Ureter (tissue), 1 donor: ENCODE measurements at places on chromosomes 11 and 22. TPM values are rescaled to one million over a fixed set of nuclear protein-coding genes. Genes with fewer than 3 reads are reported as not detected.

DNA sequence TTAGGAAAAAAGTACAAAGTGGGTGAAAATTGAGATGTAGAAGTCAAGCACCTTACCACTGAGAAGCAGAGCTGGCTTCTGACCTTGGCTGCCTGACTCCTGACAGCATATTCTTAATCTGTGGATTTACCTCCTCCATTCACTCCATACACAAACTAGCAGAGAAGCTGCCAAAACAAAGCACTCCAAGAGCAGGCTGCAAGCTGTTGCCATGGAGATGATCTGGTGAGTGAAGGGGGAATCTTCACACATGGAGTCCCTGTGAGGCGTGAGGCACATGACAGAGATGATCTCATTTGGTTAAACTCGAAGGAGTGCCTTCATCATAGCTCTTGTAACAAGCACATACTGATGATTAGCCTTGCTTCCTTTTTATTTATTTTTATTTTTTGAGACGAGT is 16.1 kb downstream of the COMMD9 start:
- no peak for DNase-seq

DNA sequence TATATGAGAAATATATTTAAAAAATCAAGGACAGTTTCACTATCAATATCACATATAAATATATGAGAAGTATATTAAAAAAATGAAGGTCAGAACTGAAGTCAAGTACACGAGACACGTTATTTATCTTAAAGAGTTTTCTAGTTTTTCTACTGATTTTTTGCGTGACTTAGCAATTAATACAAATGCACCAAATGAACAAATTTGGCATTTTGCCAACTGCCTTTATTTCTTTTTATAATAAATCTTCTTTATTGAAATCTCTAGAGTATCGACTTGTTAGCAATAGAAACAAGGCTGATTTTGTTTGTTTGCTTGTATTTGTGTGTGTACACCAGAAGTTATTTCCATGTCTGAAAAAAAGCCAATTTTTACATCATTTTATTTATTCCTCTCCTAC is 1684.7 kb upstream of the RAG2 start:
- no peak for DNase-seq

- no peak for DNase-seq
Measured at GRCh38 chr11:12056119-12056518, 47.7 kb upstream of the DKK3 start.

- DNase-seq = no peak
Measured at GRCh38 chr22:49481659-49482399, 345.8 kb downstream of the BRD1 start.

- no peak for DNase-seq
Measured at GRCh38 chr11:43242401-43242800, 69.4 kb upstream of the API5 start.

DNA sequence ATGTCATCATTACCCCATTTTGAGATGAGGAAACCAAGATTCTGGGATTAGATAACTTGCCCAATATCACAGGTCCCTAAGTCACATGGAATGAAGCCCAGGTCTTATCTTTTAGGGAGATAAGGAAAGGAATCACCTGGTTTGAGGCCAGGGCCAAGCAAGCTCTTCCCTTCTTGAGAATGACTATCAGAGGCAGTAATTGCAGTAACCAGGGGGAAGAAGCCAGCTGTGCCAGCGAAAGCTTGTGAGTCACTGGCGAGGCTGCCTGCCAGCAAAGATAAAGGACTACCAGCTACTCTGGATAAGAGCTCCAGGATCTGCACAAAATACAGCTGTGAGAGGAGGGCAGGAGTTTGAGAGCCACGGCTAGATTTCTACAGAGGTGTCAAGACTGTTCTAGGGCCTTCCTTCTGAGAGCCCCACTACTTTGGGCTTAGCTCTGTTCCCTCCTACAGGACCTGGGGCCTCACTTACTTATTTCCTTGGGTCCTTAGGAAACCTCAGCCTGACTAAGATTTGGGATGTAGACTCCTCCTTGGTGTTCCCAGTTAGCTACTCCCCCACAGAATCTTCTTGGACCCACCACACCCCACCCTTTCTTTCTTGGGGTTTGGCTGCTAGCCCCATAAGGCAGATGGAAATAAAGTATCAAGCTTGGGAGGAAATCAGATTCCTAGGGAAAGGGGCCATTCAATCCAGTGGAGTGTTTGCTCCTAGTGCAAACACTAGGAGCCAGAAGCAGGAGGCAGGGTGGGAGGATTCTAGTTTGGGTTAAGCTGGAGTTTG is 9.7 kb upstream of the CCKBR start:
- peak; percentile 80 for DNase-seq

DNA sequence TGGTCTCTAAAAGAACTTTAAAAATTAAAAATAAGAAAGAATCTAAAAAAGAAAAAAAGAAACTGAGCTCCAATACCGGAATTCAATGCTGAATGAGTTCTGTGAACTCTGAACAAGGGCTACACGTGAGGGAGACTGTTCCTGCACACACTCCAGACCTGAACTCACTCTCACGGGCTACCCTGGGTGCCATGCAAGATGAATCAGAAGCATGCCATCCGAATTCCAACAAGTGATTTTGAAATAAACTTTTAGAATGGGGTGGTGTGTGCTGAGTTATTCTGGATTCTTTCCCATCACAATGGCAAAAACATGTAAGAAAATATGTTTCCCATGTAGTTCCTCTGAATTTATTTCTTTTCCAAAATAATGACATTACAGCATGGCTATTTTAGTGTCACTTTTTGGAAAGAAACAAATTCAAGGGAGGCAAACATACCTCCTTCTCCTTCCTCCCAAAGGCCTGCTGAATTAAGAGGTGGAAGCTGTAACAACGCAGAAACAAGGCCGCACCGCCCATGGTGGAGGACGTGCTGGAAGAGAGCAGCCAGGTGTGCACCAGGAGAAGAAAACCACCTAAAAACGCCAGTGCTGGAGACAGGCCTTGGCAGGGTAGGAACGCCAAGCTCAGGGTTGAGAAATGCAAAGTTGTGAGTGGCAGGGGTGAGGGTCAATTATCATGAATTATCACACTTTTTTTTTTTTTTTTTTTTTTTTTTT is 63.2 kb upstream of the ARFGAP3 start:
- no peak for DNase-seq

DNA sequence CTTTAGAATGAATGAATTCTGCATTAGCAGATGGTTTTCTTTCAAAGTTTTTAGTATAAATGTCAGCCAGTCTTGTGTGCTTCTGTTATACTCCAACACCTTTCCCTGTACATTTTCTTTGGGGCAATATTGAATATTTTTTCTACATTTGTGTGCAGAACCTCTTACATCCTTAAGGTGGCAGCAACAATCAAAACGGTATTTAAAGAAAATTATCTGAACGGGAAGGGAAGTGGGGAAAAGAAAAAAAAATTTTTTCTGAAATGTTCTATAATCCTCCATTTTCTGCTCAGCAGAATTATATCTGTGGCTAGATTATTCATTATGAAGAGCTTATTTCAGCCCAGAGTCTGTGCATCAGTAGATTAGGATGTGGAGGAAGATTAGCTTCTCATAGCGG is 347.3 kb upstream of the RAG2 start:
- no peak for DNase-seq

DNA sequence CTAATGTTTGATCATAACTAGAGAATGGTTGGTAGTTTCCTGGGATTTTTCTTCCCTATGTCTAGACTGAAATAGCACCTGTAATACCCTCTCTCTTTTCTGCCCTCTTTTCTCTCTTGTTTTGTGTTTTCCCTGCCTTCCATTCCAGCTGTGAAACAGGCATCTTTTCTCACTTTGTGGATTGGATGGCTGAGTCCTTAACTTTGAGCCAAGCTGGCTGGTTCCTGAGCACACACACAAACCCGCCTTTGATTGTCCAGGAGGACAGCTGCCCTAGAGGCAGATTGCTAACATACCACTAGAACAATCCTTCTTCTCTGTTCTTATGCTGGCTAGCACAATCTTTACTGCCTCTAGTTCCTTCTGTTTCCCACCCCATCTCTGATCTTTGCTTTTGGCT is 17.7 kb downstream of the CTNND1 start:
- no peak for DNase-seq

- peak; percentile 93 for DNase-seq
Measured at GRCh38 chr22:49962012-49962750, 1.6 kb downstream of the PIM3 start.

DNA sequence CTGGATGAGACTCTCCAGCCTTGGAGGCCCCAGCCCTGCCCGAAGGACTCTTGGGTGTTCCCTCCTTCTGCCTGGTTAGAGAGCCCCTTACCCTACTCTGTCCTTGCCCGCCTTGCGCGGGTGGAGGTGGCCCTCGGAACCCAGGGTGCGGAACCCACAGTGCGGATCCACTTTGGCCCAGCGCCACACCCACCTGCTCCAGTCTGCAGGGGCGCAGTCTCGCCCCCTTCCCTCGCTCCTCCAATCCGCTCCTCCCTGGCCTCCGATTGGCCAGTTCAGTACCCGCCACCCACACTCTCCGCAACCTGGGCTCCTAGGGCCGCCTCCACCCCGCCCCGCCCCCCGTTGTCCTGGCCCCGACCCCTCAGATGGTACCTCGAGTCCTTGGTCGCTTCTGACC is 2.4 kb downstream of the CAPN1 start:
- DNase-seq = no peak

DNA sequence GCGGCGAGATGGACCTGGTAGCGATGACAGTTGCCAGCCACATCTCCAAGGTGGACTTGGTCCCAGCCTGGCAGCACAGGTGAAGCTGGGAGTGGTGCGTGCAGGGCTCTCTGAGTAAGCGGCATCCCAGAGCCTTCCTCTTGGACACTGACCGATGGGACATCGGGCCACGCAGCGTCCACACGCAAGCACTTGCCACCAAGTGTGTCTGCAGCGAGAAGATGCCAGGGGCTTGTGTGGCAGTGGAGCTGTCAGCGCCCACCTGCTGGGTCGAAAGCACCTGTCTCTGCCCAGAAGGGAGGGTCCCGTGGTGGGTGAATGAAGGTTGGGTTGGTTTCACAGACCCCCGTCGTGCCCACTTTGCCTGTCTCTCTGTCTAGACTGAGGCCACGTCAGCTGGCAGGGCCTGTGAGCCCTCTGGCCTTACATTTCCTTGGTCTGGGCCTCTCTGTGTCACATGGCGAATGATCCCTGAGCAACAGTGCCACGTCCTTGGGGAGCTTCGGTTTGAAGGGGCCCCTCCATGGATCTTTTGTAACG is 50.8 kb upstream of the SMIM38 start:
- DNase-seq = no peak

DNA sequence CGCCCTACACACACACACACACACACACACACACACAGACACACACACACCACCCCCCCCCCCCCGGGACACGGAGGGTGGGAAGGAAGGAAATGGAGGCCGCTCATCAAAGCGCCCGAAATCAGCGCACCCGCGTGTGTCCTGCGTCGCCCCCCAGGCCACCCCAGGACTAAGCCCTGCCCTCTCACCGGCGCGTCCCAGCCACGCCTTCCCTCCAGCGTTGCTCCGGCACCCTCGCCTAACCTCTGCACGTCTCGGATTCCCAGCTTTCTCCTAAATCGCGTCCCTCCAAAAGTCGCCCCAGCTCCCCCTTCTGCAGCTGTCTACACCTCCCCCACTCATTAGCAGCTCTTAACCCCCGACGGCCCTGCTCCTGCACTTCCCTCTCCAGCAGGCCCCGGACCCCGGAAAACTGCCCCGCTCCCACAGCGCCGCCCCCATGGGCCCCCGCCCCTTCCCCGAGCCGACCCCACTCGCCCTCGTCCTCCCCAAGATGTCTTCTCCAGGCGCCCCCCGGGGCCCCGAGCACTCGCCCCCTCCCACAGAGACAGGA is 557 bp downstream of the PACSIN2 start:
- peak; percentile 61 for DNase-seq

GRCh38 chr11:21814169-21814568 is 378.7 kb upstream of the ANO5 start:
- no peak for DNase-seq

DNA sequence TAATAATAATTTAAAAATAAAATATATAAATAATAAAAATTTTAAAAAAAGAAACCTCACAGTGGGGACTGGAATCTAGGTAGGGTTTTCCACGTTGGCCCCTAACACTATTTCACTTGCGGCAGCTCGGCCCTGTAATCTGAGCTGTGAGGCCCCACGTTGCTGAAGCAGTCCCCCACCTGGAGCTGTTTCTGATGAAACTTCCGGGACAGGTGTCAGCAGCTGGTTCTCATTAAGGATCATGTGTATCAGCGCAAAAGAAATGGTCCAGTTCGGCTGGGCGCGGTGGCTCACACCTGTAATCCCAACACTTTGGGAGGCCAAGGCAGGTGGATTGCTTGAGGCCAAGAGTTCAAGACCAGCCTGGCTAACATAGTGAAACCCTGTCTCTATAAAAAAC is 17.3 kb downstream of the RHOD start:
- DNase-seq = no peak

- no peak for DNase-seq
Measured at GRCh38 chr11:32396991-32397390, 38.3 kb downstream of the WT1 start.

DNA sequence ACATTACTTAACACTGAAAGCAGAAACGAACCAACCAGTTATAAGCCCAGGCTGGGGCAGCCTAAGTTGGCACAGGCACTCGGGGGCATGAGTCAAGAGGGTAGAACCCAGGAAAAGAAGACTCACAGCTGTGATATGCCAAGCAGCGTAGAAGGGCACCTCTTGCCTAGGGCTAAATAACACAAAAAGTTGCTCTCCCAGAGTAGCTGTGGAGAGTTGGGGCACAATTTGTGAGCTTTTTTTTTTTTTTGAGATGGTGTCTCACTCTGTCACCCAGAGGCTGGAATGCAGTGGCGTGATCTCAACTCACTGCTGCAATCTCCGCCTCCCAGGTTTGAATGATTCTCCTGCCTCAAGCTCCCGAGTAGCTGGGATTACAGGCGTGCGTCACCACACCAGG is 8.8 kb downstream of the CLMP start:
- DNase-seq = no peak

GRCh38 chr11:65213322-65214211 is 31.8 kb downstream of the CAPN1 start:
- no peak for DNase-seq

DNA sequence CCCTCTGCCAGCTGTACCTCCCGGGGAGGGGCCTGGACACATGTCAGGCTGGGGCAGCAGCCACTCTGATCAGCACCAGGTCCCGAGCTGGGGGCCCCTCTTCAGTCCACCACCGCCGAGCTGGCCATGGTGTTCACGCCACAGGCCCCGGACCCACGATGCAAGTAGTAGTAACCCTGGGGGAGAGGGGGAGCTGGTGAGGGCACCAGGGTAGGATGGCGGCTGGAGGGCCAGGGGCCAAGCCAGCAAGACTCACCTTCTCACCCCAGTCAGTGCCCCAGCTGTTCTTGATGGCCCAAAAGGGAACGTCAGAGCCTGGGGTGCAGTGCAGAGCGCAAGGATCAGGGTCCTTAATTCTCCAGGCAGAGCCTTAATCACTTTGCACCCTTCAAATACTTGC is 4.6 kb downstream of the CTSF start:
- DNase-seq = no peak

Gene MCAM
- 98.7 TPM for total RNA-seq

Gene C11orf42
- total RNA-seq = not detected

Gene SMTN
- total RNA-seq = 327 TPM

Gene PRODH
- total RNA-seq = 12.4 TPM

Gene EFCAB6
- total RNA-seq = 8.8 TPM

Gene DHCR7
- 60.9 TPM for total RNA-seq

Gene LYVE1
- 30.8 TPM for total RNA-seq

Gene OR9G4
- total RNA-seq = not detected

Gene OR5B21
- total RNA-seq = not detected
